Activated T-cell treated with anti-CD3 and anti-CD28 coated beads for 48 hours (primary cell): ENCODE measurements at places on chromosomes 6 and 20.

GRCh38 chr20:5172903-5173463 lies 46.2 kb downstream of the CDS2 start:
- no peak for DNase-seq

DNA sequence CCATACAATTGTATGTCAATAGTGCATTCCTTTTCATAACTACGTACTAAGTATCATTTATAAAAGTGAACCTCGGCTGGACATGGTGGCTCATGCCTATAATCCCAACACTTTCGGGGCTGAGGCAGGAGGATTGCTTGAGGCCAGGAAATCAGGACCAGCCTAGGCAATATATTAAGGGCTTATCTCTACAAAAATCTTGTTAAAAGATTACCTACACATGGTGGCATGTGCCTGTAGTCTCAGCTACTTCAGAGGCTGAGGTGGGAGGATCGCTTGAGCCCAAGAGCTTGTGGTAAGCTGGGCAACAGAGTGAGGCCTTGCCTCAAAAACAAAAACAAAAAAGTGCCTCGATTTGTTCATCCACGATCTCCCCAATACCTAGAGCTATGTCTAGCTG lies 449.7 kb upstream of the SULF2 start:
- DNase-seq = no peak

DNA sequence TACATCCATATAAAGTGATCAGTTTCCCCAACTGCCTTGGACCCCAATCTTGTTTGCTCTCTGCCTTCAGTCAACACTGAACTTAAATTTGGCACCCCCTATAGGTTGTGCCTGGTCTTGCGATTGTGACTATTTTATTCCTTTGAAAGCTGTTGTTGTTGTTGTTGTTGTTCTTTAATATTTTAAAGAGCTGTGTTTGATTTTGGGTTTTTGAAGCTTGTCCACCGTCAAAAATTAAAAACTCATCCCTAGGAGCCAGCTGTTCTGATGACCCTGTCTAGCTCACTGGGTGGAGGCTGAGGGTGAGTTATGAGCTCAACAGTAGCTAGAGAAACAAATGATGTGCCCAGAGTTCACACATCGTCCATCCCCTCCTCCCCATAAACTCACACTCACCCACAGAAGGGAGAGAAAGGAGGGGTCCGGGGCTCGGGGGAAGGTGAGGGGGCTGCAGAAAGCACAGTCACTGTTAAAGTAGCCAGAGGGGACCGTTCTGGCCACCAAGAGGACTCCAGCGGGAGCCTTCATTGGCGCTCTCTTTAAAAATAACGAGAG lies 4.0 kb downstream of the SIM1 start:
- DNase-seq = no peak

DNA sequence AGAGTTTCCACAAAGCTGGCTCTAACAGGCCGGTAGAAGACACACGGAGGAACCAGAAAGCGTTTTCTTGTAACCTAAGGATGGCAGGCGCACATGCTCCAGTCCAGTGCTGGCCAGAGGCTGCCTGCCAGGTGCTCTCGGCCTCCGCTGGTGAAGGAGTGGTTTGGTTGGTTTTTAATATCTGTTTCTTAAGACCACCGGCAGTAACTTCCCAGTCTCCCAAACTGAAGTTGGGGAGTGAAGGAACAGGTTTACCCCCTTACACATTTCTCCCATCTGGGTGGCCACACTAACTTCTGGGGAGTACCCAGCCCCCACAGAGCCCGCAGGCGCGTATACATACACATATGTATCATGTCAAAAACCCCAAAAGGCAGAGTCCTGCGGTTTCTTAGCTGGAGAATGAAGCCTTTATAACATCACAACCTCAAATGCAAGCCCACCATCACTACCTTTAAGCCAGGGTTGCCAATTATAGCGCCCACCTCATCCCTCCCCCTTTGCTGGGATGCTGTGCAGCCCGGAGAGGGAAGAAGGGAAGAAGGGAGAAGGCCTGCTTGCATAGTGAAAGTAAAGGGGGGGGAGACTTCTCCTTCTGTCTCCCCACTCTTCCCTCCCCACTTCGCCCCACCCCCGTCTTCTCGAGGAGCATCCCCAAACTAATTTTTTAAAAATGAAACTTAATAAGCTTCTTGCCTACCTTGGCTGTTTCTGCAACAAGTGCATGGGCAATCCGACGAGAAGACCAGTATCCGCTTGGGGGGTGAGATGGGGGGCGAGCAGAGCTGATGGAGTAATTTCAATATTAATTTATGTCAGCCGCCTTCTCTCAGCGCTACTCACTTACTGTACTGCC lies 1.0 kb downstream of the TRERF1 start:
- peak; percentile 20 for DNase-seq

DNA sequence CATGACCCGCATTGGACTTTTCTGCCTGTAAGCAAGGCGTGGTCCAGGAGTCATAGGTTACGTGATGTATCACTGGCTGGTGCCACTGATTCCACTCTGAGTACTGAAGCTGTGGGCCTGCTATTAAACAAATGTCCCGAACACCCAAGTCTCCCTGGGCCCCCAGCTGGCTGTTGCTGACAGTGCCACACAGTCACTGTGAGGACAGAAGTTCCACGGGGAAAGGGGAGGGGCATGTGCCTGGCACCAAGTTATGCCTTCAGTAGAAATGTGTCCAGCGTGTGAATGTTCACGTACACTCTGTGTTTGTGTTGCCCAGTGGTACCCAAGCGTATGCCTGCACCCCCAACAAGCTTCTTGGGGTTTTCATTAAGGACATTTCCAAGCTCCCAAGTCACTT lies 171.4 kb upstream of the QKI start:
- DNase-seq = no peak

DNA sequence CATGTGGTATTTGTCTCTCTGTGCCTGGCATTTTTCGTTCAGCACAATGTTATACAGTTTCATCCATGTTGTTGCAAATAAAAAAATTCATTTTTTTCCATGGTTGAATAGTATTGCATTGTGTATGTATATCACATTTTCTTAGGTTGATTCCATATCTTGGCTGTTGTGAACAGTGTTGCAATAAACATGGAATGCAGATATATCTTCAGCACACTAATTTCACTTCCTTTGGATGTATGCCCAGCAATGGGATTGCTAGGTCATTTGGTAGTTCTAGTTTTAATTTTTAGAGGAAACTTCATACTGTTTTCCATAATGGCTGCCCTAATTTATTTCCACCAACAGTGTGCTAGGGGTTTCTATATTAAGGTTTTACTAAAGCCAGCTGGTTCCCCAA lies 52.6 kb downstream of the GFRAL start:
- no peak for DNase-seq

DNA sequence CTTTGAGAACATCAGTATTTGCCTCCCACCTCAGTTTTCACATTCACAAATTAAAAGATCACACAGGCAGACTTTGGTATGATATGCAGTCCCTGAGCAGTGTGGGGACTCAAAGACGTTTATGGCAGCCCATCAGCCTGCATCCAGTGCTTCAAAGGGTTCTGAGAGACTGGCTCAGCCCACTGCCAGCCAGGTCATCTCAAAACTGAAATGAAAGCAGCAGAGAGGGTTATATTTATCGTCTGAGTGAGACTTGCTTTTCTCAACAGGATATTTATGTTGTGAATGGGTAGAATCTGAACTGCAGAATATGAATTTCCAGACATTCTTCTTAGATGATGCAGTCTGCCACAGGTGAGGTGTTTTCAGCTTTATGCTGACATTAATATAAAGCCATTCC lies 159.8 kb downstream of the NRN1 start:
- DNase-seq = no peak

DNA sequence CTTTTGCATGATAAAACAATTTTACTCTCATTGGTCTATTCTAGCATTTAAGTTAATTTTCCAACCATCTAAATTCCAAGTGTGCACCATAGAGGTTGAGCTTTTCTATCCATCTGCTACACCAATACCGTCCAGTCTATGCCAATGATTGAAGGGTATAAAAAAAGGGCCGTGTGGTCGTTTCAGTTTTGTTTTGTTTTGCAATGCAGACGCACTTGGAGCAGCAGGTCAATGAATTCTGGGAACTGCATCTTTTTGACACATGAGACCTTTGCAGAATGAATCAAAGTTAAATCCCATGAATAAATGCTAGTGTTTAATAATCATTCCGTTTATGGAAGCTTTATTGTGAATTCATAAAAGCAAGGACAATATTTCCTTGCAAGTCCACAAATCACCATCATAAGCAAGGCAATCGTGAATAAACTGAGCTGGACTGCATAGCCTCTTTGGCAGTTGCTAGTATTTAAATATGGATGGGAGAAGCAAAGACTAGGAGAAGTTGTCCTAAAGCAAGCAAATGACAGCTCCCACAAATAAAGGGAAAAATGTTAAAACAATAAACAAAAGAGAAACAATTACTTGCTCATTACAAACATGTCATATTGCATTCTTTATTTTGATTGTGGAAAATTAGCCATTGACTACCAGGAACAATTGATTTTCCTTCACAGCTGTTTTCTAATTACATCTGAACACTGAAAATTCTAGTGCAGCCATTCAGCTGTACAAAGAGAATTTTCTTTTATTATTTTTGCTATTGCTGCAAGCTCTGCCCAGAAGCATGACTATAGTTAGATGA lies 649.7 kb upstream of the GJE1 start:
- no peak for DNase-seq

DNA sequence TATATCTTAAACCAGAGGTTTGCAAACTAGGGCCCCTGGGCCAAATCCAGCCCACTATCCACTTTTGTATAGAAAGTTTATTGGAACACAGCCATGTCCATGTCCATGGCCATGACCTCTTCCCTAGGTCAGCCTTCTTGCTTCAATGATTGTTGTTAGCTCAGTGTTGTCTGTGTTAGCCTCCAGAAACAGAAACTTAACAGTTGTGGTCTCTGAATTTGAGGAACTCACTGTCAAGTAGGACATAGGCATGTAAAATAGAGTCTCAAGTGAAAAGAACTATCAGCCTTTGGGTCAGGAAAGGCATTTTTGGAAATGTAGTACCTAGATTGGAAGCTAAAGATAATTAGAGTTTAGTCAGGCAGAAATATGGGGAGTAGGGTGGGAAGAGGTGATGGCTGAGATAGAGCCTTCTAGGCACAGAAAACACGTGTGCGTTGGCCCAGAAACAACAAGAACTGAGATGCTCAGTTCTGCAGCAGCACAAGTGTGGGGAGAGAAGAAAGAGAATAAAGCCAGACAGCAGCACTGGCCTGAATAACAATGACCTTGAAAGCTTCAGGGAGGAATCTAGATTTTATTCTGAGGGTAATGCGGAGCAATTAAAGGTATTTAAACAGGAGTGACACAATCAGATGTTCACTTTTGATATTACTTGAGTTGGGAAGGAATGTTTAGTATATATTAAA lies 87.0 kb upstream of the OLIG3 start:
- DNase-seq = no peak

DNA sequence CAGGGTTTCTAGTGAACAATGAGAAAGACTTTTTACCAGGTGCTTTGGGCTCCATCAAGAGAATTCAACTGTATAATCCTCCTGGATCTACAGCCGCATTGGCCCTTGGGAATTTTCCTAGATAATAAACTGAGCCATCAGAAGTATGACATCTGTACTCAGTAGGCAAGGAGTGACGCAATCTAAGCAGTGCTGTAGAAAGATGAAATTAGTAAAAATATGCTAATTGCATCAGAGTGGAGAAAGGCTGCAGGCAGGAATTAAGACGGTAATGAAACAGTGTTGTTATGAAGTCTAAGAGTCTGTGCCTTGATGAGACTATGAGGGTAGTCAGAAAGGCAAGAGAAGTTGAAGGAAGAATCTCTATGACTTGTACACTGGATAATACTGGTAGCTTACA lies 507.9 kb upstream of the SOX4 start:
- no peak for DNase-seq

DNA sequence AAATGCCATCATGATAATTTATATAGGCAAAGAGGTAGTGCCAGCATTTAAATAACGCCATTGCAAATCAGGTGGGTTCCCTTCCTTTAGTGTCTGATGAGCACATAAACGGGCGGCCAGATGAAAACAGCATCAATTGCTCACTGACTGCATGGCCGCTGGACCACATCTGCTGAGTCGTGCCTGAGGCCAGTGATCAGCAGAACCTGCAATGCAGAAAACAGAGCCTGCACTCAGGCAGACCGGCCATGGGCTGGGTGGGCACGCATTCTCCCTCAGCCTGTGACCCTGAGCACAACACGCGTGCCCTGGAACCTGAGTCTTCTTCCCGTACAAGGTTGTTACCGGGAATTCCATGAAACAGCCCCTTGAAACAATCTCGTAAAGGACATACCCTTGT lies 144.0 kb upstream of the THBS2 start:
- no peak for DNase-seq

- DNase-seq = no peak
These were observed 62.9 kb upstream of the HBS1L start for GRCh38 chr6:135117413-135117968.

DNA sequence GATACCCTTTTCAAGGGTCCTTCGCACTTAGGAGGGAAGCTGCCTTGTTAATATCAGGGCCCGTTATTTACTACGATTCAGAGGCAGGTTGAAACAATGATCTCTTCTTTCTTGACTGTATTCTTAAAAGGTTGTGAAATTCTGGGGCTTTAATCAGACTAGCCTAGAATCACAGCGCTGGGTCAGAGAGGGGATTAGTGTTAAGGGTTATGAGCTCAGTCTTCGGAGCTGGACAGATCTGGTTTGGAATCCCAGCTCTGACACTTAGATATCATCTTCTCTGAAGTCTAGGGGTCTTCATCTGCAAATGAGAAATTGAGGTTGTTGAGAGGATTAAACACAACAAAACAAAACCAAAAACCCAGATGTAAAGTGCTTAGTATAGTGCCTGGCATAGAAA lies 77.4 kb downstream of the CD83 start:
- no peak for DNase-seq

DNA sequence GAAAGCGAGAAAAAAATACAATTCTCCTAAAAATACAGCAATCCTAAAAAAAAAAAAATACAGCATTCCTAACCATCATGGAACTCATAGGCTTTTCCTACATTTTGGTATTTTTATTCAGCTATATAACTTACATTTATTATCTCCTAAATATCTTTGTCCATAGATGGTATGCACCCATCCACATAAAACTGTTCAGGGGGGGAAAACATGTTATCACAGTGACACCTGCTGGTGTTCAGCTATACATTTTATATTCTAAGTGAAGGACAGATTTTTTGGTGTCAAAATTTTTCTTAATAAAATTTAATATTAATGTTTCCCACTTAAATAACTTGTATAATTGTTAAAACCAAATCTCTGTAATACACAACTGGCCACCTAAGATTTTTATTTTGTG lies 58.0 kb downstream of the BLOC1S5 start:
- no peak for DNase-seq

- no peak for DNase-seq
These were observed 17.3 kb upstream of the CD93 start for GRCh38 chr20:23103284-23104018.

DNA sequence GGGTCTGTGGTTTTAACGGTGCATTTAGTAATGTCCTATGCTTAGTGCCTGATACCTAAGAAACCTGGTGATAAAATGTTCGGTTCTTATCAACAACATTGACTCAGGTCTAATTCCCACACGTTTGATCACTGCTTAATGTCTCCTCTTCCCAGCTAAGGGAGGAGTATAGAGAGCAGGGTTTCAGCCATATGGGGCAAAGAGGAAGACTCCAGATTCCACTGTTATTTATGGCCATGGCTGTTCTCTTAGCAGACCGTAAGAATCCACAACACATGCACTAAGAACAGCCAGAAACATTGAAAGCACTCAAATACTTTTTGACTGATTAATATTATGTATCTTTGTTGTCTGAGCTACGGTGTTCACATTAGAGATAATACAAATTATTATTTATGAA lies 112.1 kb downstream of the BCAS1 start:
- DNase-seq = no peak
